ENCODE measurements at places on chromosomes 6 and 20. TPM values are rescaled to one million over a fixed set of nuclear protein-coding genes. Genes with fewer than 3 reads are reported as not detected.

LIN28B gene
- total RNA-seq: not detected

RCAN2 gene
- 1.5 TPM for total RNA-seq

SRMS gene
- total RNA-seq: not detected

CALHM4 gene
- total RNA-seq: not detected

GHRH gene
- not detected for total RNA-seq

GPX5 gene
- not detected for total RNA-seq

SPTLC3 gene
- 4.0 TPM for total RNA-seq

FOXF2 gene
- total RNA-seq: 0.25 TPM

EEF1A2 gene
- total RNA-seq: 0.33 TPM

SLCO4A1 gene
- total RNA-seq: 2.0 TPM

REV3L gene
- 47.7 TPM for total RNA-seq

IPCEF1 gene
- under 0.01 TPM for total RNA-seq

SRC gene
- 17.7 TPM for total RNA-seq

VPS16 gene
- total RNA-seq: 68.6 TPM

LRRN4 gene
- total RNA-seq: not detected

UBE2V1 gene
- total RNA-seq: 32.4 TPM

TPD52L1 gene
- total RNA-seq: 13.7 TPM

DPPA5 gene
- not detected for total RNA-seq

LAMP5 gene
- total RNA-seq: under 0.01 TPM

EFCAB8 gene
- not detected for total RNA-seq

UST gene
- total RNA-seq: 27.1 TPM

ACSS1 gene
- 6.6 TPM for total RNA-seq

GPR6 gene
- total RNA-seq: not detected

PHACTR1 gene
- total RNA-seq: 1.4 TPM

LY6G5C gene
- total RNA-seq: 0.33 TPM

ZBTB12 gene
- 8.1 TPM for total RNA-seq

RFX6 gene
- not detected for total RNA-seq

KHDC1 gene
- total RNA-seq: 3.9 TPM

FAM83B gene
- 0.12 TPM for total RNA-seq

PDYN gene
- total RNA-seq: not detected

EEF1A1 gene
- 18,177 TPM for total RNA-seq

MRPL18 gene
- 62.9 TPM for total RNA-seq

SYNCRIP gene
- total RNA-seq: 110 TPM

IGF2R gene
- total RNA-seq: 278 TPM

PRDM13 gene
- total RNA-seq: under 0.01 TPM

ASCC3 gene
- 96.7 TPM for total RNA-seq

OR2H2 gene
- not detected for total RNA-seq

TBC1D32 gene
- 13.4 TPM for total RNA-seq

ZSCAN31 gene
- 19.7 TPM for total RNA-seq

PGM3 gene
- total RNA-seq: 156 TPM
